Natural killer cell treated with Interleukin-12 subunit alpha and Interleukin-12 subunit beta and Interleukin-15 and Interleukin-18, amount 100 ng/mL, for 72 hours (primary cell): ENCODE measurements at places on chromosomes 5 and 9.

GRCh38 chr9:83620841-83621636 is 1.9 kb upstream of the IDNK start:
- peak; percentile 62 for DNase-seq

DNA sequence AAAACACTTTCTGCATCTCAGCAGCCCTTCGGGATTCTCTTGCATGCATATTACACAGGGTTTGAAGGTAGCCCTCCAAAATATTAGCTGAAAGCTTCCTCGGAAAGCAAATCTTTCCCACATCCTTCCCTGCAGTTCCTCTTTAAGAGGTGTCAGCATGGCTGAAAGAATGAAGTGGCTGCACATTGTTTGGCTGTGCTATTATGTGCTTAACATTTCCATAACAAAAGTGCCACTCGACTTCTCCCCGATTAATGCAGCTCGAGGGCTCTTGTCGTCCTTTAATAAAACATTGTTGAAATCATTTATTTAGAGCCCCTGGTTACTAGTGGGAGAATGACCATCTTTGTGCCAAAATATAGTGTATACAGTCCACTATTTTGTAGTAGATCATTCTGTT is 6.5 kb downstream of the GAS1 start:
- DNase-seq = no peak

GRCh38 chr5:41908374-41909079 is 4.4 kb downstream of the RIMOC1 start:
- no peak for DNase-seq

DNA sequence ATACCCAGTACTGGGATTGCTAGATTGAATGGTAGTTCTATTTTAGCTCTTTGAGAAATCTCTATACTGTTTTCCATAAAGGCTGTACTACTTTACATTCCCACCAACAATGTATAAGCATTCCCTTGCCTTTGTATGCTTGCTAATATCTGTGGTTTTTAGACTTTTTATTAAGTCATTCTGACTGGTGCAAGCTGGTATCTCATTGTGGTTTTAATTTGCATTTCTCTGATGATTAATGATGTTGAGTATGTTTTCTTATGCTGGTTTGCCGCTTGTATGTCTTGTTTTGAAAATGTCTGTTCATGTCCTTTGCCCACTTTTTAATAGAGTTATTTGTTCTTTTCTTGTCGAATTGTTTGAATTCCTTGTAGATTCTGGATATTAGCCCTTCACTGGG is 512.7 kb upstream of the PAPPA start:
- DNase-seq = no peak

GRCh38 chr9:132384376-132384775 is 22.3 kb downstream of the TTF1 start:
- DNase-seq = no peak

DNA sequence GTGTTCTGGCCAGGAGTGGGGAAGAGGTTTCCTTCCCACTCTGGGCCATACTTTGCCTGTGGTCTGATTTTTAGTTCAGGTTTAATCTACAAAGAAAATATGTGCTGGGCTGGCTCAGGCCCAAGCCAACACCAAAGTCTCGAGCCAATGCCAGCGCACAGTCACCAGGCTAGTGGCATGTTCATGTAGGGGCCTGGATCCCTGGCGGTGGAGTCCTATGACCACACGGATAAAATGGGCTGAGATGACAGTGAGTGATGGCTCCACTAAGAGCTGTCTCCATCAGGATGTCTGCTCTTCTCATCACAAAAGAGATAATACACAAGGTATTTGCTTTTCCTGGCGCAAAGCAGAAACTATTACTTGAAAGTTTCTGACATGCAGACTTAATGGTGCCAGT is 92.9 kb upstream of the PTPN3 start:
- DNase-seq = no peak

- DNase-seq = no peak
Measured at GRCh38 chr9:37421914-37422288, 595 bp upstream of the GRHPR start.

GRCh38 chr9:21580636-21581378 is 98.7 kb upstream of the IFNE start:
- DNase-seq = no peak

DNA sequence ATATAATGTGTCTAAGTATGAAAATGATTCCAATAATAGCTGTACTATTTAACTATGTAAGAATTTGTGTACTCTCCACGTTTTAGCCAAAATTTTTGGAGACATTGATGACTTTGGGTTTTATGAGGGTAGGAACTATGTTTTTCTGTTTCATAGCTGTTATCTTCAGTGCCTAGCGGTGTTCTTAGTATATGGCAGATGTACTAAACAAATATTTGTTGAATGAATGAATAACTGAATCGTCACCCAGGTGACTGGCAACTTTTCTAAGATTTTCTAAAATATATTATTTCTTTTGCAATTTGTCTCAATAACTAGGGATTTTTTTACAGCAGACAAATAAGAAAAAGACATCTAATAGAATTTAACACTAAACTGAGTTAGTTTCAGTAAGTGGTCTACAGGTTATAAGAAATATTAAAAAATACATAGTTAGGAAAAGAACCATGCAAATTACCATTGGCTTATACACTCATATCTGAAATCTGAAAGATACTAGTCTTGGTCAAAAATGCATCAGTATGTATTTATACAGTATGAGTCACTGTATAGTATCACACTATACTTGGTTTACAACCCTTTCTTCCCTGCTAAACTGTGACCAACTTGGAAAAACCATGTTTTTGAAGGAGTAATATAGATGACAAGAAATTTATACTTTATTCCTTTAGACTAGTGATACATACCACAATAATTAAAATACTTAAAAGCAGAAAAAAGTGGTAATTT is 10.5 kb upstream of the ERCC6L2 start:
- no peak for DNase-seq

GRCh38 chr9:20297646-20298084 is 324.6 kb downstream of the MLLT3 start:
- DNase-seq = no peak

DNA sequence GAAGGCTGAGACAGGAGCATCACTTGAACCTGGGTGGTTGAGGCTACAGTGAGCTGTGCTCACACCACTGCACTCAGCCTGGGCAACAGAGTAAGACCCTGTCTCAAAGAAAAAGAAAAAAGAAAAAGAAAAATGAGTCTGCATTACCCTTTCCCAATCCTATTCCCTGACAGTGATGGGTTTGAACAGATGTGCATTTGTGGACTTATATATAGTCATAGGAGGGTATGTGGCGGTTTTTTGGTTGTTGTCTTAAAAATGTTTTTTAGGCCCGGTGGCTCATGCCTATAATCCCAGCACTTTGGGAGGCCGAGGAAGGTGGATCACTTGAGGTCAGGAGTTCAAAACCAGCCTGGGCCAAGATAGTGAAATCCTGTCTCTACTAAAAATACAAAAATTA is 13.4 kb downstream of the HDHD3 start:
- DNase-seq = no peak

DNA sequence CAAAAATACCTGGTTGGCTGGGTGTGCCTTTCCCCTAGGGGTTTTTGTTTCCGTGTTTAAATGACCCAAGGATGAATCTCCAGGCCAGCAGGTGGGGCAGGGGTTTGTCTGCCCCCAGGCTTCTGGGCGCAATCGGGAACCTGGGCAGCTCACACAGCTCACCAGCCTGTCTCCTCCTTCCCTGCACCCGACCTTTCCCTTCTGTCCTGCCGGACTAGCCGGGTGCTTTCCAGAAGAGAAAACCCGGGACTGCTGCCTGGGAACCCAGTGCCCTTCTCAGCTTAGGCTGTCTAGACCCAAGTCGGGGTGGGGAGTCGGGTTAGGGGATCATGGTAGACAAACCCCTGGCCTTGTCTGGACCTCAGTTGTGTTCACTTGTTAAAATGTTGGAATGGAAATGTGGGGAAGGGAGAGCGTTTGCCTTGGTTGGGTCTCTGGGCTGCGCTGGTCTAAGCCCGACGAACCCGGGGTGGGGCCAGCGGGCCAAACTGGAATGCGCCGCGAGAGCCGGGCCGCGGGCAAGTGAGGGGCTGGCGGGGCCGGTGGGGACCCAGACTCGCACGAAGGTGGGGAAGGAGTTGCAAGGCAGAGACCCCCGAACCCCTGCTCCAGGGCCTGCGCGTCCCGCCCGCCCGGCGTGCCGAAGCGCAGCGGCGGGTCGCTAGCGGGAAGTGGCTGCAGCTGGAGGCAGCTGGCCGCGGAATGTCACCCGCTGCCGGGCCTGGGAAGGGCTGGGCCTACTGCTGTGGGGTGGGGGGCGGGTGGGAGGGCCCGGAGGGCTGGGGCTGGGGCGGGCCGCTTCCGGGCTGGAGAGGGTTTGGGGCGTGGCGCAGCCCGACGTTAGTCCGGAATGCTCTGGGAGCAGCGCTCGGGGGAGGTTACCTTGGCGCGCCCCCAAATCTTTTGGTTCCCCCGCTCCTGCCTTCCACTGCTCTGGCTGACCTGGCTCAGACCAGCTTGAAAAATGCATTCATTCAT is 84.6 kb downstream of the DAB2IP start:
- no peak for DNase-seq

GRCh38 chr9:27719711-27720110 is 146.4 kb upstream of the C9orf72 start:
- DNase-seq = no peak
